Breast epithelium (tissue), 4 donors: ENCODE measurements at places on chromosomes 1 and 21. TPM values are rescaled to one million over a fixed set of nuclear protein-coding genes. Genes with fewer than 3 reads are reported as not detected.

Gene MX2
- 31.5 TPM for total RNA-seq

Gene CELA3B
- total RNA-seq: not detected

Gene TEX38
- not detected for total RNA-seq

GRCh38 chr1:153441238-153441755 is 19.2 kb downstream of the S100A7 start:
- H3K27ac ChIP-seq: no peak overlapping the region
- no peaks in the 10 kb centered on the region for H3K27me3 ChIP-seq
- H3K36me3 ChIP-seq: no peaks in the 10 kb centered on the region
- H3K4me3 ChIP-seq: no peak overlapping the region
- no peak for DNase-seq
- no peaks in the 10 kb centered on the region for H3K4me1 ChIP-seq

- no peak for DNase-seq
- no peaks in the 10 kb centered on the region for H3K27me3 ChIP-seq
- peak overlapping the region; percentile 66 for H3K27ac ChIP-seq
- no peak overlapping the region for H3K4me3 ChIP-seq
Observed at GRCh38 chr21:45302082-45303061, 14.7 kb upstream of the POFUT2 start.

- no peak overlapping the region for H3K27ac ChIP-seq
- H3K36me3 ChIP-seq: no peaks in the 10 kb centered on the region
- no peaks in the 10 kb centered on the region for H3K4me1 ChIP-seq
- no peak for DNase-seq
Observed at GRCh38 chr1:107251839-107252238, 111.0 kb downstream of the NTNG1 start.

DNA sequence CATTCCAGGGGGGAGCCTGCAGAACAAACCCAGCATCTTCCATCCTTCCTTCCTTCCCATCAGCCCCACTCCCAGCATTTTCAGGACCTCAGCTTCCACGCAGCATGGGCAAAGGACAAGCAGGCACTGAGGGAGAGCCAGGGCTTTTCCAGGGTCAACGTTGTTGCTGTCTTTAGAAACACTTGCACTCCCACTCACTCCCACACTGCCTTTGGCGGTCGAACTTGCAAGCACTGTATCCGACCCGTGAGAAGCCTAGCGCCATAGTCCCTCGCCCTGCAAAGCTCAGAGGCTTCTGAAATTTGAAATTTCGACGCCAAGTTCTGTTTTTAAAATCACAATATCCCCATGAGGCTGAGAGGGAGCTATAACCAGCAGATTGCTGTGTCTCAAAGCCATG is 47.4 kb downstream of the KCNAB2 start:
- no peaks in the 10 kb centered on the region for H3K36me3 ChIP-seq
- H3K4me3 ChIP-seq: no peak overlapping the region
- no peaks in the 10 kb centered on the region for H3K4me1 ChIP-seq
- DNase-seq: no peak
- no peak overlapping the region for H3K27ac ChIP-seq
- no peaks in the 10 kb centered on the region for H3K27me3 ChIP-seq

GRCh38 chr1:40922969-40923368 is 56.5 kb upstream of the CTPS1 start:
- no peak overlapping the region for H3K4me3 ChIP-seq
- H3K27me3 ChIP-seq: no peaks in the 10 kb centered on the region
- H3K27ac ChIP-seq: peak overlapping the region; percentile 84

DNA sequence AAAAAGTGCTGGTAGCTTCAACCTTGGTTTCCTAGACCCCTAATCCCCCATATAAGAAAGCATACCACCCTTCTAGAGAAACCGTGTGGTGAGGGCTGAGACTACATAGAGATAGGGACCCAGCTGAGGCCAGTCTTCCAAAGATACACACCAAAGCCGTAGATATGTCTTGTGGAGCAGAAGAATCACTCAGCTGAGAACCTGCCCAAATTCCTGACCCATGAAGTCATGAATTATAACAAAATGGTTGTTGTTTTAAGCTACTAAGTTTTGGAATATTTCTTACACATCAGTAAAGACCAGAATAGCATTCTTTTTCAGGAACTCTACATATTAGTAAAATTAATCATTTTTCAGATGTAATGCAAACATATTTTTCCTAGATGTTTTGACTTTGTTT is 3.3 kb upstream of the SNRPE start:
- no peak overlapping the region for H3K27ac ChIP-seq
- H3K4me1 ChIP-seq: no peaks in the 10 kb centered on the region
- no peaks in the 10 kb centered on the region for H3K36me3 ChIP-seq
- H3K27me3 ChIP-seq: no peaks in the 10 kb centered on the region
- DNase-seq: no peak

DNA sequence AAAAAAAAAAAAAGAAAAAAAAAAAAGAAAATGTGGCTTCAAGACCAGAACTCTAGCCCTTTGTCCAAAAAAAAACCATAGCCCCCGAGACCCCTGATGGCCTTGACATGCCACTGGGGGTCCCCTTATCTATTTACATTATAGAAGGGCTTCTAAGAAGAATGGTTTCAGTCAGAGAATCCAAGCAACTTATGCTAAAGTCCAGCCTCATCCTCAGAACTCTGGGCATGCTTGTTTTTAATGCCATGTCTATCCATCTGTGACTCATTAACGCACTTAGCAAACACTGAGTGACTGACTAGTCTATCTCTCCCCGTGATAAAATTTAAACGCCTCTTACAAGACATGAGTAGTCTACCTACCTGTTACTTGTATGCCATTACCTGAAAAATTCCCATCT is 29.3 kb downstream of the ERG start:
- H3K27me3 ChIP-seq: no peaks in the 10 kb centered on the region
- H3K27ac ChIP-seq: no peak overlapping the region
- H3K4me1 ChIP-seq: no peaks in the 10 kb centered on the region
- no peak overlapping the region for H3K4me3 ChIP-seq
- no peak for DNase-seq
- no peaks in the 10 kb centered on the region for H3K36me3 ChIP-seq

GRCh38 chr21:23574932-23575331 is 2032.3 kb downstream of the MRPL39 start:
- peaks cover 5% of the 10 kb centered on the region for H3K36me3 ChIP-seq
- no peak overlapping the region for H3K4me3 ChIP-seq
- H3K4me1 ChIP-seq: no peaks in the 10 kb centered on the region
- no peak for DNase-seq

GRCh38 chr1:93328809-93329760 is 16.6 kb upstream of the DR1 start:
- H3K27me3 ChIP-seq: no peaks in the 10 kb centered on the region
- H3K4me1 ChIP-seq: no peaks in the 10 kb centered on the region
- no peak overlapping the region for H3K27ac ChIP-seq
- no peak overlapping the region for H3K4me3 ChIP-seq

DNA sequence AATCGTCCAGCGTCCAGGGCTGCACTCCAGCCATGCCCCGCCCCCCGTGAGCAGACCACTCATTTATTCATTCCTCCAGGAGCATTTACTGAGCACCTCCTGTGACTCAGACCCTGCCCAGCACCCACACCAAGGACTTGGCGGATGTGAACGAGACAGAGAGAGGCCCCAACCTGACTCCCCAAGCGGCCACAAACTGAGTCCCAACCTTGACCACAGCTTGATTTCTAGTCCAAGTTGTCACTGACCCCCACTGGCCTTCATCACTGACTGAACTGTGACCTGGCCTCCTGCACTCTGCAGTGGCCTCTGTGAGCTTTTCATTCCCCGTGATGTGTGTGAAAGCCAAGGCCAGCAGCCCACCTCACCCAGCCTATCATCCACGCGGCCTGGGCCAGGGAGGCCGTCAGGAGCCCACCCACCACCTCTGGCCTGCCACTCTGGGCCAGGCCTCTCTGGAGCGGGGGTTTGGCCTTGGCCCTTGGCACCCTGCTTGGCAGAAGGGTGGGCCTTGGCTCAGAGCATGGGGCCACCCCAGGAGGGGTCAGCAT is 19.3 kb upstream of the RUNX3 start:
- H3K27ac ChIP-seq: no peak overlapping the region
- no peak for DNase-seq
- H3K4me3 ChIP-seq: no peak overlapping the region
- no peaks in the 10 kb centered on the region for H3K36me3 ChIP-seq
- H3K27me3 ChIP-seq: no peaks in the 10 kb centered on the region
- no peaks in the 10 kb centered on the region for H3K4me1 ChIP-seq
